RPMI7951 (cell line): ENCODE measurements at places on chromosomes 2 and 18. TPM values are rescaled to one million over a fixed set of nuclear protein-coding genes. Genes with fewer than 3 reads are reported as not detected.

CYP27A1 gene
- total RNA-seq: 19.9 and 20.5 TPM in 2 replicates

SERPINB11 gene
- not detected in 2 replicates for total RNA-seq

ANKAR gene
- 3.8 and 5.6 TPM in 2 replicates for total RNA-seq

NYAP2 gene
- total RNA-seq: not detected in 2 replicates

OXER1 gene
- not detected in 2 replicates for total RNA-seq

YPEL5 gene
- 47.1 and 64.4 TPM in 2 replicates for total RNA-seq

MC4R gene
- total RNA-seq: not detected in 2 replicates

TMEM200C gene
- not detected in 2 replicates for total RNA-seq

SCN2A gene
- under 0.01 and 0.29 TPM in 2 replicates for total RNA-seq

SP110 gene
- 13.5 and 19.7 TPM in 2 replicates for total RNA-seq

RAPGEF4 gene
- total RNA-seq: 2.1 and 2.4 TPM in 2 replicates

EVA1A gene
- 68.7 and 95.4 TPM in 2 replicates for total RNA-seq

FAM110C gene
- not detected in 2 replicates for total RNA-seq

CAPN13 gene
- not detected in 2 replicates for total RNA-seq

COL4A3 gene
- total RNA-seq: 0.29 and 1.2 TPM in 2 replicates

GRCh38 chr2:19474128-19474527 is 115.7 kb upstream of the OSR1 start:
- peak; percentile 93 for DNase-seq

DNA sequence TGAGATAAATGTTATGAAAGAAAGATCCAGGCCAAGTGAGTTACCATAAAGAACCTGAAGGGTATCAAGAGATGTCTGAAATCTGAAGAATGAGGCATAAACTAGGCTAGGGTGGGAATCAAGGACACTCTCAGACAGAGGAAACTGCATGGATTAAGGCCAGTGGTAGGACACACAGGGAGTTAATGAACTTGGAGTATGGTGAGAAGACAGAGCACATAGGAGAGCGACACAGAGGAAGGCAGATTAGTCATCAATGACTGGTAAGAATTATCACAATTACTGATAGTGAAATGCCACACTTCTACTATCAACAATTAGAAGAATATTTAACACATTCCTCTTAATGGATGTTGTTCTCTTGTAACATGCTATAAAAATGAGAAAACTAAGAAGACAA is 76.9 kb downstream of the TTC21B start:
- DNase-seq: no peak

DNA sequence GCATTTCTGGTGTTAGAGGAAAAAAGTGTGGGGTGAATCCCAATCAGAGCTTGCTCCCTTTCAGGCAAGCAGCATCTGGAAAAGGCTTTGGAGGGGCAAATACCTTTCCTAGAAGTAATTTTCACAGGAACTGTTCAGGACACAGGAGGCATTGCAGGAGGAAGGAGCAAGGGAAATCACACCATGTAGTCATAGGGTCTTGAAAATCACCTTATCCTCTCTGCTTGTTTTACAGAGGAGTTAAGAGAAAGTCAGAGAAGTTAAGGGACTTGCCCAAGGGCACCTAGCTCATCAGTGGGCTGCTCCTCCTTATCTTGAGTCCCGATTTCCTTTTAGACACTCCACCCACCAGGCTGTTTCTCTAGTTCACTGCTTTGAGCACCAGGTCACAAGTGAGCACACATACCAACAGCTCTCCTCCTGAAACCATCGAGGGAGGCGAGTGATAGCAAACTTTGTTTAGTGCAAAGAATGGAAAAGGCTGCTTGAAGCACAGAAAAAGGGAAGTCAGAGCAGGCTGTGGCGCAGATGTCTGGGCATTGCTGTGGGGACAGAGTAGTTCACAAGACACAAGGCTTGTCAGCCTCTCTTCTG is 89.2 kb upstream of the CXCR4 start:
- no peak for DNase-seq

GRCh38 chr2:79393806-79394484 is 118.9 kb upstream of the CTNNA2 start:
- DNase-seq: no peak

- DNase-seq: no peak
These were observed 50.6 kb downstream of the ANKMY1 start for GRCh38 chr2:240507060-240507777.

- DNase-seq: peak; percentile 73
These were observed 16.8 kb downstream of the SERPINB10 start for GRCh38 chr18:63924551-63924950.

DNA sequence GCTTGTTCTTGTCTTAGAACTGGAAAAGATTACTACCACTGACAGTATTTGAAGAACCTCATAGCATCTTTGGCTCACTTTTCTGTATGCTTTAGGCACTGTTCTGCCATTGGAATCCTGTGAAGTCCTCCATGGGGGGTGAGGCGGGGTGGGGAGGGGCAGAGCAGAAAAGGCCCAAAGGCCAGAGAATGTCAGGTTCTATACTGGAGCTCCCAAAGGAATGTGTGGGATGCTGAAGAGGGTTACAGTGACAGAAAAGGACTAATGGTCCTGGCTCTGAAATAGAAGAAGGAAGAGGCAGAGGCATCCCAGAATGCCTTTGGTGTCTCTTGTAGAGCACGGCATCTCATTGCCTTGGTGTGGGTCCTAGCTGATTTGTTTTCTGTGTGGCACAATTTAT is 141.9 kb downstream of the HAUS1 start:
- DNase-seq: no peak

DNA sequence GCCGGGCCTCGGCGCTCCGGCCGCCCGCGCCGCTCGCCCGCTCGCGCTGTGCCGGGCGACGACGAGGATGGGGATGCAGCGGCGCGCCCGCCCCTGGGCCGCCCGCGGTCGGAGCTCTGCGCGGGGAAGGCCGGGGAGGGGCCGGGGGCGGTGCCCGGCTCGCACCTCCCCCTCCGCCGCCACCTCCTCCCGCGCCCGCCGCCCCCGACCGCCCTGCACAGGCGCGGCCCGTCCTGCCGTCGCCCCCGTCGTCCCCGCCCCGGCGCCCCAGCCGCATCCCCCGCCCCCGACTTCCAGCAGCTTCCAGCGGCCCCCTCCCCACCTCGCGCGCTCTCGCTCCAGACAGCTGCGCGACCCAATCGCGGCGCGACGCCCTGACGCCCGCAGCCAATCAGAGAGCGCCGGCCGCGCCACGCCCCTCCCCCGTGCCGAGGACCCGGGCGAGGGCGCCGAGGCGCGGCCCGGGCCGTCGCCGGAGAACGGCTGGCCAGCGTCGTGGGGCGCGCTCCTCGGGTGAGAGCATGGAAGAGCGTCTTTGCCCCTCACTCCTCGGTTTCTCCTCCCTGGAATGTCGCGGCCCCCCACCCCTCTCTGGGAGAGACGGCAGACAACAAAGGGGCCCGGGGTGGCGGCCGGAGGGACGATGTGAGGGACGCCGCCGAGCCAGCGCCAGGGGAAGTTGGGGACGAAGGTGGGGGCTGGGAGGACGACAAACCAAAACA is at the start of gene MBOAT2:
MBOAT2 (minus strand) TSS at position 69 of the 722 bp plus-strand sequence. CDS start 70 bp downstream, outside the sequence.
- peak; percentile 88 for DNase-seq

DNA sequence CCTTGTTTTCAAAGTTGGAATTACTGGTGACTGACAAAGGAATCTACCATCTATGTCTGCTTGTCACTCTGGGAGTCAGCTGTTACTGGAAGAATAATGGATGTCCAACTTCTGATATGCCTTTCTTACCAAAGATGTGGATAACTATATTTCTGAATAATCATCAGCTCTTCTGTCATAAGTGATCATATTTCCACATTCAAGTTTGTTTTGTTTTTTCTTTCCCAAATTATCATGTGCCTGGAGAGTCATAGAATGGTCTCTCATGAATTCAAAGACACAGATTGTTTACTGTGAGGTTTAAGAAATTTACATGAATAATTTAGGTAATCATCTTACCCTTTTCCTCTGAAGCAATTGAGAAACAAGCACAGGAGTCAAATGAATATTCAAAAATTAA is 986.7 kb upstream of the CDH2 start:
- DNase-seq: no peak

DNA sequence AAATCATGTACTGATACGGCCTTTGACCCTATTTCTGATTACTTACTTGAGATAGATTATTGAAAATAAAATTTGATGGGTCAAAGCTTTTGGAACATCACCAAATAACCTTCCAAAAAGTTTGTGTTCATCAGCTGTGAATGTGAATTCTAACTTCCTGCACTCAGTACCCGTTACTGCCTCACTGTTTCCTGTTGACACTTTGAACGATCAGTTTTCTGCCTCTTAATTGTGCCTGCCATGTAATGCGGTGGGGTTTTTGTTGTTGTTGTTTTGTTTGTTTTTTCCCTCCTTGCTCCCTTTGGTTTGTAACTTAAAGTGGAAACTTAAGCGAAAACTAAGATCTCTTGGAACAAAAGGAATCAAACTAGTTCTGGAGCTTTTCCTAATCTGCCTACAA is 18.9 kb downstream of the ATG16L1 start:
- DNase-seq: no peak

DNA sequence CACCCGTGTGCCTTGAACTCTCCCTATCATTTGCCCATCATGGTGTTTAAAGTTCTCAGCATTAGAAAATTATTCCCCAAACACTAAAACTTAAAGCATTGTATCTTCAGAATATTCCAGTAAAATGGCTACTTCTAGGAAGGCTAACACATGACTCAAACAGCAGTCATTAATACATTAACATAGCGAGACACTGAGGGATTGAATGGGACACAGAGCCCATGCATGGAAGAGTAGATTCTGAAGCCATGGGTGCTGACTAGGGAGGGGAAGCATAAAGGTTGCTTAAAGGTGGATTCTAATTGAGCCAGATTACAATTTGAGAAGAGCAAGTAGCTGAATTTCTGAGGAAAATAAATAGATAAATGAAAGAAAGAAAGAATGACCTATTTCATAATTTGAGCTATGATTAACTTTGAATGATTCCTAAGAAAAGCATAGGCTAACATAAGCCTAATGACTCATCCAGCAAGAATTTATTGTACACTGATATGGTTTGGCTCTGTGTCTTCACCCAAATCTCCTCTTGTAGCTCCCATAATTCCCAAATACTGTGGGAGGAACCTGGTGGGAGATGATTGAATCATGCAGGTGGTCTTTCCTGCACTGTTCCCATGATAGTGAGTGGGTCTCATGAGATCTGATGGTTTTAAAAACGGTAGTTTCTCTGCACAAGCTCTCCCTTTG is 79.8 kb upstream of the PIK3C3 start:
- DNase-seq: peak; percentile 38

DNA sequence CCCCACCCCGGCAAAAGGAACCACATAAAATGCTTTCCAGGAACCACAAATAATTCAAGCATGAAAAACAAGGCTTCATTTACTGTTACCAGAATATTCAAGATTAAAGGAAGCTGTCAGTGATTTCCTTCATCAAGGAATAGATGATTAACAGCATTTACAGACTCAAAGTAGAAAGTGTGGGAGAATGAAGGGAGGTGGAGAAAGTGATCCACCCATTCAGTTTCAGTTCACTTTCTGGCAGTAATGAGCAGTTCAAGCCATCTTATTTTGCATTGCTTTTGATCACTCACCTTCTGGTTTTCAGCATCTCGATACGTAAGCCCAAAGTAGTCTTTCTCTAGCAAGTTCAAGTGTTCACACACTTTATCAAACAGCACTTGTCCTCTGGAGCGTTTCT is 99.0 kb downstream of the EPB41L3 start:
- no peak for DNase-seq

DNA sequence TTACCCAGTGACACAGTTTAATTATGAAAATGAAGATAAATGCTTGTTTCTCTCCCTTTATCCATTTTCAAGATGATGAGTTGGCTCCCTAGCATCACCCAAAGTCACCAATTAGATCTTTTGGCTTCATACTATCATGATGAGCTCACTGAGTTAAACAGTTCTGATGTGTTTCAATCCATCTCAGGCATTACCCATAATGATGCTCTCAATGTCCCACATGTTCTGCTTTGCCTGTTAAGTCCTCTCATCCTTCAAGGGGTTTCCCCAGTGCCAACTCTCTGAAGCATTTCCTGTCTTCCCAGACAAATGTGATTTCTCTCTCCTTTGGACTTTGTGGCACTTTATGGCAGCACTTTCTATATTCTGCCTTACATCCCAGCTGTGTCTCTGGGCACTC is 92.6 kb downstream of the EPB41L3 start:
- DNase-seq: no peak

- peak; percentile 19 for DNase-seq
These were observed 354.6 kb upstream of the SETBP1 start for GRCh38 chr18:44325903-44326635.

DNA sequence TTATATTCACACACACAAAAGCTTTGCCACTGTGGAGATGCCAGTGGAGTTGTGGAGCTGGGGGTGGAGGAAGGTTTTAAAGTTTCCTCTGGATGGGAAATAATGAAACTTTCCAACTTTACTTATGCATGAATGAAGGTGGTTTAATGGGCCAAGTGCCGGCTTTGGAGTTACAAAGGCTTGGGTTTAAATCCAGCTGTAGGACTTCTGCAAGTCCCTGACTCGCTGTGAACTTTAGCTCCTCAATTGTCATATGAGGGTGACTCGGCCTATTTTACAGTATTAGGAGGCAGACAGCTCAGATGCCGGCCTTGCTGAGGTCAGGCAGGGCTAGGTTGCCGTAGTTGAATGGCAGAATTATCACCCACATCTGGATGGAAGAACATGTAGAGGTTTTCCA is 415.8 kb upstream of the TRIB2 start:
- DNase-seq: peak; percentile 56

DNA sequence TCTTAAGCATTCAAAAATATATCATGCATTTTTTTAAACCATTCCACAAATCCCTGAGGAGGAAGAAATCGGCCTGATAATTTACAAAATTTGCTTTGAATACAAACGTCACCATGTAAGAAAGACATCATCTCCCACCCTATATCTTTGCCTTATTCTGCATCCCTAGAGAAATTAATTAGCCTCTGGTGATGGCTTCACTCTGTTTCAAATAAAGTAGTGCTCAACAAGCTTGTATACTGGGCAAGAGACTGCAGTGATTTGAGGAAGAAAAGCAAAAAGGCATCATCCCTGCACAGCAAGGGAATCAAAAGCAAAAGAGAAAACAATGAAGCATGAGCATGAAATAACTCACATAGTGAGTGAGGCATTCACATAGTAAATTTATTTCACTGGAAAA is 375.5 kb downstream of the CDH7 start:
- no peak for DNase-seq

- DNase-seq: peak; percentile 68
These were observed 78.1 kb upstream of the YWHAQ start for GRCh38 chr2:9708683-9709538.

- DNase-seq: peak; percentile 13
These were observed 71.3 kb downstream of the CTIF start for GRCh38 chr18:48609820-48610815.

GRCh38 chr2:105518897-105519296 is 120.0 kb upstream of the FHL2 start:
- peak; percentile 43 for DNase-seq

- peak; percentile 44 for DNase-seq
These were observed 1019.5 kb upstream of the LRRTM1 start for GRCh38 chr2:81324046-81324445.

DNA sequence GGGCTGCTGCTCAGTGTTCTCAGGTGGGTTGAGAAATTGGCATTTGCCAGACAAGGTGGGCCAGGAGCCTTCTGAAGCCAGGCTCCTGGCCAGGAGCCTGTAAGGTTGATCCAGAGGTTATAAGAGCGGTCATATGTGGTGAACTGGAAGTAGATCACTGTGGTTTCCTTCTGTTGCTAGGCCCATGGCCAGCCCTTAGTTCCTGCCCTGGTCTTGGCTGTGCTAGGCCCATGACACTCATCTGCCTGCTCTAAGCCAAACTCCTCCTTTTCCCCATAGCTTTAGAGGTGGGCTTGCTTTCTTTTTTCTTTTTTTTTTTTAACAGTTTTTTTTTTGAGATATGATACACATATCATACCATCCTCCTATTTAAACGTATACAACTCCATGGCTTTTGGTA is 5.0 kb upstream of the MGAT5 start:
- no peak for DNase-seq
